ENCODE measurements at places on chromosomes 12 and 14.

DNA sequence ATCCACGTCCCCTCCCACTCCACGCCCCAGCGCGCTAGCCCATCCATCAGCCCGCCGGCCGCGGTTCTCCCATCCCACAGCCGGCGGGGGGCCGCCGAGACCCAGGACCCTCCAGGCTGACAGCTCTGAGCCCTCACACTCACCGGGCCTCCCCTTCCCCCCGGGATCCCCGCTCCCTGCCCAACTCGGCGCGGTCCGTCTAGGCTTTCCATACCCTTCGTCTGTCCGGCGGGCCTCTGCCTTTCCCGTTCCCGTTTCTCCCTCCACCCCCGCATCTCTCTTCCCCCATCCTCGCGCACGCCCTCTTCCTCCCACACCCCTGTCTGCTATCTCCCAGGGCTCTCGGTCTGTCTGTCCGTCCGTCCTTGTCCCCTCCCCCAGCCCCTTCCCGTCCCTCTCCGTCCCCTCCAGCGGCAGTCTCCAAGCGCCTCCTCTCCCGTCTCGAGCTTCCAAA is 726 bp downstream of the ZFHX2 start:
- no peak for DNase-seq

- peak; percentile 61 for DNase-seq
These were observed 4.3 kb upstream of the CD9 start for GRCh38 chr12:6195665-6196535.

GRCh38 chr14:86012461-86012860 is 482.5 kb downstream of the FLRT2 start:
- no peak for DNase-seq

DNA sequence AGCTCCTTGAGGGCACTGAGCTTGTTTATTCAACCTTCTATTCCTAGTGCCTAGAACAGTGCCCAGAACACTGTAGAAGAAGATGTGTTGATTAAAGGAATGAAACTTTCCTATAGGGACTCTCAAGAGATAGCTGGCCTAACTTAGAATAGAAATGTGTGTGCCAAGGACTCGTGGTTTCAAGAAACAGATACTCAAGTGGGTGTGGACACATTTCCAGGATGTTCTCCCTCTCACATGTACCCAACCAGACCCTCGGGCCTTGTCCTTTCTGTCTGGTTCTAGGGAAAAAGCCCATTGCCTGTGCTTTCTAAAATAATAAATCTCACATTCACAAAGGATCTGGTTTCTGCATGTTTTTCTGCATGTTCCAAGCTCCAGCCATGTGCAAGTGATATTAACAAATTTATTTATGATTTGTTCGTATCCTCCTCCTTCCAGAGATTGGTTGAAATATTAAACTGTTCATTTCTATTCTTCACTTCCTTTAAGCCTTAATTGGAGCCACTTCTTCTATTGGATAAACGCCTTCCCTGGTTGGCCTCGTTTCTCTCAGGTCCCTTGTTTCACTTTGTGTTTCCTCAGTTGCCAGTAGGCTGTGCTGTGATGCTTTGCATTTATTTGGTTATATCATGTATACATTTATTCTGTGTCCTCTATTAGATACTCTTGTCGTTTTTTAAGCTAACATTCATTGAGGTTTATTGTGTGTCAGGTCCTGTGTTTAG is 89.8 kb downstream of the CRADD start:
- DNase-seq: no peak

GRCh38 chr12:127785540-127785939 is 481.4 kb upstream of the TMEM132C start:
- DNase-seq: no peak

DNA sequence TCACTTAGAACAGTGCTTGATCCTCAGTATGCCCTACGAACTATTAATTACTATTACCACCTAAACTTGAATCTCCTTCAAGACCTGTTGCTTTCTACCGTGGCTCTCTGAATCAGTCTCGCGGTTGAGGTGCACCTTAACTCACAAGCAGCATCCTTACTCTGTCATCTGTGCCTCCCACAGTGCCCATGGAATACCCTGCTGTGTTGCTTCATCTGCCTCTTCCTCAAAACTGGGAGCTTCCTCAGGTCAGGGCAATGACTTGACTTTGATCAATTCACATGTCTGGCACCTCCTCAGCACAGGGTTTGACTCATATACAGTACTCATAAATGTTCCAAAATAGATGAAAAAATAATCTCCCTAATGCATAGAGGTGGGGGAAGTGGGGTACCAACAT is 305.9 kb downstream of the NUAK1 start:
- no peak for DNase-seq

DNA sequence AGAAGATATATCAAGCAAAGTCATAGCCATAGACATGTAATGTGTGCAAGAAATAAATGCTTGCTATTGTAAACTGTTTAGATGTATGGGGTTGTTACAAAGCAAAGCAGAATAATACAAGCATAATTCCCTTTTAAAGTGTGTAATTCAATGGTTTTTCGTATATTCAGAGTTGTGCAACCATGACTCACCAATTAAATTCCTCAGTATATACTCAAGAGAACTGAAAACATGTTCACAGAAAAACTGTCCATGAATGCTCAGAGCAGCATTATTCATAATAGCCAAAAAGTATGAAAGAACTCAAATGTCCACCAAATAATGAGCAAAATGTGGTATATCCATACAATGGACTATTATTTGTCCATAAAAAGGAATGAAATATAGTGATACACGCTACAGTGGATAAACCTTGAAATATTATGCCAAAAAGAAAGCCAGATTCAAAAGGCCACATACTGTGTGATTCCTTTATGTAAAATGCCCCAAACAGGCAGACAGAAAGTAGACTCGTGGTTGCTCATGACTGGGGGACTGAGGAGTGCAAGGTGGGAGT is 9.3 kb downstream of the GXYLT1 start:
- no peak for DNase-seq

- DNase-seq: no peak
These were observed 81.0 kb upstream of the SCAF11 start for GRCh38 chr12:46071335-46071734.

- no peak for DNase-seq
These were observed 7.9 kb downstream of the MARK3 start for GRCh38 chr14:103393070-103393469.

- DNase-seq: no peak
These were observed 105.6 kb downstream of the VCPKMT start for GRCh38 chr14:50010752-50011151.

GRCh38 chr14:33564774-33565630 is 385.9 kb downstream of the EGLN3 start:
- DNase-seq: peak; percentile 9

- DNase-seq: no peak
These were observed 22.3 kb downstream of the SNW1 start for GRCh38 chr14:77738559-77739250.

DNA sequence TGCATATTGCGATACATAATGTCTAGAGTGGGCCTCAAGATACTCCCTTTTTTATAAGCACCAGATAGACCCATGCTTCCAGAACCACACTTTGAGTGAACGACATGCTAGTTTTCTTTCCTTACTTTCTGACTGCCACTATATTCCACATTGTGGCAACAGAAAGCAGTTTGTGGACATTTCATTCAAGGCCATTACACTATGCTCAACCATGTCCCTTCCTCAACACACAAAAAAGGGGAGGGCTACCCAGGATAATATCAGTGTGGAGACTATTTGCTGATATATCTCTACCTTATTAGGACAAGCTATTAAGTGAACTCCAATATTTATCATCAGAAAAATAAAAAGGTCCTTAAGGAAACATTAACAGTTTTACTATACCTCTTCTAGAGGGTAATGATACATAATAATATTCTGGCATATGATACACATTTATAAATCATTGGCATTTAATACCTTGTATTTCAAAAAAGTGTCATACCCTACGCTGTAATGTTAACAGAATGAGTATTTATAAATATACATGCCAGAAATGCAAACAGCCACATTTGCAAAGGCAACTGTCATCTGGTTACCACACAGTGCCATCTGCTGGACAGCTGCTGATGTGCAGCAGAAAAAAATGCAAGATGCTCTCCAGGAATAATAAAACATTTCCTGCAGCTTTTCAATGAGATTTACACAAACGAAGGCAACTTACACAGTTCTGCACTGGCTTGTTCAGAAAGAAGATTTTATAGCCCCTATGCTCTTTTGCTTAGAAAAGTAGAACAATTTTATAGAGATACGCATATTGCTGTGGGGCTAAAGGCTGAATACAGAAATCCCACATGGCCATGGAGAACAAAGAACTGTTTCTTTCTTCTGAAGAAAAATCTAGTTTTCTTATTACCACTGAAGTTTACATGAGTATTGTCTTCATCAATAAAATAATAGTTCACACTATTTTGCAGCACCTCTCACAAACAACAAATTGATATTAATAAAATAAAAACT is 182.2 kb upstream of the GRIP1 start:
- peak; percentile 68 for DNase-seq

GRCh38 chr12:51675071-51675803 is 84.2 kb downstream of the SCN8A start:
- no peak for DNase-seq

- DNase-seq: no peak
These were observed 581.9 kb downstream of the VRK1 start for GRCh38 chr14:97379091-97379531.

DNA sequence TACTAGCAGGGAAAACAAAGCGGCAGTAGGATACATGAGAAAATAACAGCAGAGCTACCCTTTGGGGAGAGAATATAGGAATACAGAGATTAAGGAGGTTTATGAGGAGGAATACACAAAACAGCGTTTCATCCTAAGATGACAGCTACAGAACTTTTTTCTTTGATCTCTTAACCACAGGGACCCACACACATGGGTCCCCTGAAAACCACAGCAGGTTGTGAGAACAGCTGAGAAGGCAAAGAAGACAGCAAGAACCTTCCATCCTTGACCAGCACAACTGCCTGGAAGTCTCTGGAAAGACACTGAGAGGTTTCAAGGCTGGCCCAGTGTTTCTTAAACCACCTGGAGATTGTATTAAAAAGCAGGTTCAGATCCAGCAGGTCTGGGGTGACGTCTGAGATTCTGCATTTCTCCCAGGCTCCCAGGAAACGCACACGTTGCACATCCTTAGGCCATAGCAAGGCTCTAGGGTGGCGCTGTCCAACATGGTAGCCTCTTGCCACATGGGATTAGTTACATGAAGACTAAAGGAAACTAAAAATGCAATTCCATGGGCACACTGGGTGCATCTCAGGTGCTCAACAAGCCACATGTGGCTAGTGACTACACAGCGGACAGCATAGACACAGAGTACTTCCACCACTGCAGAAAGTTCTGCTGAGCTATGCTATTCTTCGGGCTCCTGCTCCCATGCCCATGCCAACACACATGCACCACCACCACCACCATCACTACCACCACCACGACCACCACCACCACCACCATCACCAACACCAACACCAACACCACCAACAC is 92.3 kb downstream of the FOXN3 start:
- no peak for DNase-seq

- DNase-seq: no peak
These were observed 66.2 kb downstream of the RNF34 start for GRCh38 chr12:121465921-121466793.

- no peak for DNase-seq
These were observed 80.7 kb downstream of the NPAS3 start for GRCh38 chr14:33019346-33019745.

DNA sequence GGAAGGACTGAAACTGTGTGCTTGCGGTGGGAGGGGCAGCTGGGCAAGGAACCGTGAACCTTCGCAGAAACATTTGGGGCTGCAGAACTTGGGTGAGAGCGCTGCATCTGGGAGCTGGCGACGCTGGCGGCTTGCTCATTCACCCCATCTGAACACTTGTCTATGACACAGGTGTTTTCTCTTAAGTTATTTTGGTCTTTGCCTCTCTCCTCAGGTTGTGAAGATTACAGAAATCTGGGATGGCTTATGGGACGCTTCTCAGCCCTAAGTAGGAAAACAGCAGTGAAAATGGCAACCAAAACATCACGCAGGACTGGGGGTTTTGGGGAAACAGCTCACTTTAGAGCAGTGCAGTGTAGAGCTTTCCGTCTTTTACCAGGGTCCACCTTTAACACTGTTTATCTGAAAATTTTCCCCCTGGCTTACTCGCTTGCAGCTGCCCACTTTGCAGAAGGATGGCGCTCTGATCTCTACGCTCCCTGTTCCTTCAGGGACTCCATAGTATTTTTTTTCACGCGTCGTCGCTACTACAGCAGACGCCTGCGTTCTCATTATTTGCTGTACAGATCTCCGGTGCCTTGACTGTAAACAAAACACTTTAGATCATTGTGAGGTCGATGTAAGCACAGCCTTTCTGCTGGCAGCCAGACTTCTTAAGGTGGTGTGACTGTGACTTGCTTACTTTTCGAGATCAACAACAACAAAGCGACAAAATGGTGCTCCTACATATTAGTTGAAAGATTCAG is 2.7 kb upstream of the CDKN1B start:
- no peak for DNase-seq

- DNase-seq: no peak
These were observed 71.6 kb upstream of the MDGA2 start for GRCh38 chr14:47746986-47747385.

- DNase-seq: no peak
These were observed 106.4 kb downstream of the PIWIL1 start for GRCh38 chr12:130444061-130444460.

DNA sequence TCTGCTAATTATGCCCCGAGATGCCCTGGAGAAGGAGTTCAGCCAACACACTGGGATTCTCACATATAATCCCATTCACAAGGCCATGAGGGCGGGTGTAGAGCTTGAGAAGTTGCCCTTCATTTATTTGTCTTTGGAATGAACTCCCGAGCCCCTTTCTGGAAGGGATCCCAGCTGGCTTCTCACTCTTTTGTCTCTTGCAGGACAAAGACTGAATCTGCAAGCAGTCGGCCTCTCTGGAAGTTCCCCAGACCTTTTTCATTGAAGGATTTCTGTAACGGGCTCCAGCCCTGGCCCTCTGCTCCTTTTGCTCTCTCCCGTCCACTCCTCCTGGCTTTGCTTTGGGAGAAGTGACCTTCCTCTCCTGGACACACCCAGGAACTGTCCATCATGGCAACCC is 163.3 kb upstream of the SFSWAP start:
- DNase-seq: no peak

GRCh38 chr12:94640134-94640928 is 10.0 kb downstream of the TMCC3 start:
- no peak for DNase-seq

DNA sequence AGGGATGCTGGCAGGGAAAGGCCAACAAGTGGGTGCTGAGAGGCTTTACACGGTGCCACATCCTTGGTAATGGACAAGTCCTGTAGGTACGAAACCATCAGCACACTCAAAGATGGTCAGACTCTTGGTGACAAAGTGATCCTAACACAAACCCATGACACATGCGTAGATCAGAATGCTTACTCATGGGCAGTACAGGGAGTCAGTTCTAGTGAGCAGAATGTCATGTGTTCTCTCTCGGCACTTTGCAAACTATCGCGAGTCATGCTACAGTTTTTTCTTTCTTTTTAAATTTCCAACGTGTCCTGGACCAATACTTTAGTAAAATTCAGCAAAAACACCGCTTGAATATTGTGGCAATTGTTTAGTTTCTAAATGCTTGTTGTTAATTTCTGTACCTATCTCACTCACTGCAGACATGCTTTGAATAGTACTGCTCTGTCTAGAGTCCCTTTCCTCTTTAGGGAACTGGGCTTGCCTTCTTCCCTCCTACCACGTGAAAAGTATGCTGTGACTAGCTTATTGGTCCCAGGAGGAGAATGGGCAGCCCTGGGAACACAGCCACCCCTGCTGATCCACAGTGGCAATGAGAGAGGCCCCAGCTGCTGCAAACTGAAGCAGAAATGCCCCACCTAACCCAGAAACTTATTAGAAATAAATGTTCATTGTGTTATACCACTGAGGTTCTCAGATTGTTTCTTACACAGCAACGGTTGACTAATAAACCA is 62.4 kb downstream of the UBR7 start:
- no peak for DNase-seq

GRCh38 chr14:82075566-82075965 is 541.9 kb upstream of the SEL1L start:
- DNase-seq: no peak

Measured in NCI-H2081 (cell line).